PC-3 (cell line): ENCODE measurements at places on chromosomes 13 and 19. TPM values are rescaled to one million over a fixed set of nuclear protein-coding genes. Genes with fewer than 3 reads are reported as not detected.

DNA sequence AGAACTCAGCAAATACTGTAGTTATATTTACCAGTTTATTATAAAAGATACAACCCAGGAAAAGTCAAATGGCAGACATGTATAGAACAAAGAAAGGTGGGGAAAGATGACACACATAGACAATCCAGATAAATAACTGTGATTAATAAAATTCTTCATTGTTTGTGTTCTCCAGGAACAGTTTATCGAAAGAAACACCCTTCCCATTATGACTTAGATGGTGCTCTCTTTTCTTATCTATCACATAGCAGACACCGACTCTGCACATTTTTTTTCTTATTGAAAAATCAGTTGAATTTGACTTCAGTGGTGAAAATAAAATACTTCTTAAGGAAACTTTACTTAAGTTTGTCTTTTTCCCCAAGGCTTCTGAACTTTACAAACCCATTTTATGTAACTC lies 6.2 kb downstream of the ZNF708 start:
- H3K36me3 ChIP-seq, result peaks cover 81% of the 10 kb centered on the region
- H3K27me3 ChIP-seq, result no peaks in the 10 kb centered on the region
- no peaks in the 10 kb centered on the region for H3K4me1 ChIP-seq
- no peak for DNase-seq

- 0 out of 2 replicates have a peak, but pooled peaks cover 6% of the 10 kb centered on the region for H3K27me3 ChIP-seq
- no peak overlapping the region for H3K4me3 ChIP-seq
- H3K4me1 ChIP-seq, result peaks cover 22% of the 10 kb centered on the region
- no peak overlapping the region for H3K27ac ChIP-seq
- no peaks in the 10 kb centered on the region for H3K36me3 ChIP-seq
Observed at GRCh38 chr13:21638319-21639282, 32.3 kb upstream of the FGF9 start.

DNA sequence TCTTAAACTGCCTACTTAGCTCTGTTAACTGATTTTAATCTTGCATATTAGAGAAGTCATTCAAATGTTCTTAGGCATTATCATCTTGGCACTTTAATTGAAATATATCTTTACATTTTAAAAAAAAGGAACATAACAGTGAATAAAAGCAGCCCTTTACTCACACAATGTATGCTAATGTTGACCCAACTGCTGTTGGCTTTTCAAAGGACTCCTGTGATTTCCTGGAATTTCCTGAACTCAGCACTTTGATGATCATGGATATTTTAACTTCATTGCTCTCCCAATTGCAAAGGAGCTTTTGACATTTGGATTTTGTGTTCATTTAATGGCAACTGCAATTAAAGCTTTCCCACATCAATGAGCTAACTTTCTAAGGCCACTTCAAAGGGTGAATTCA lies 1230.3 kb downstream of the DIAPH3 start:
- no peak overlapping the region for H3K4me3 ChIP-seq
- H3K27me3 ChIP-seq, result no peaks in the 10 kb centered on the region
- no peak for DNase-seq
- no peak overlapping the region for H3K27ac ChIP-seq
- H3K4me1 ChIP-seq, result no peaks in the 10 kb centered on the region

DNA sequence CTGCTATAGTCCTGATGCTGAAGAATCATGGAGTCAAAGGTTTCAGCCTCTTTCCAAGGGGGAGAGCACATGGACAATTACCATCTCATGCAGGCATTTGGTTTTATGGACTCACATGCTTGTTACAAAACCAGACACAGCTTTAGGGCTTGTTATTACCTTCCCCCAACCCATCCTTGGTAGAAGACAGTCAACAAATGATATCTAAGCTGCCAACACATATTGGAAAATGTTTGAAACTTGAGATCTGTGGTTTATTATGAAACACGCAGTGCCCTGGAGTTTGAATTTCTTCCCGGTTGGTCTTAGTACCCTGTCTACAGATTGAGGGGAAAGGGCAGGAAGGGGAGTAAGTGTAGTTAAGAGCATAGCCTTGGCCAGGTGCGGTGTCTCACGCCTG lies 12.5 kb upstream of the CYP2A6 start:
- no peaks in the 10 kb centered on the region for H3K27me3 ChIP-seq
- H3K36me3 ChIP-seq, result no peaks in the 10 kb centered on the region
- H3K27ac ChIP-seq, result peak overlapping the region; percentile 56
- H3K4me3 ChIP-seq, result no peak overlapping the region
- DNase-seq, result peak; percentile 82
- H3K4me1 ChIP-seq, result peaks cover 7% of the 10 kb centered on the region

KLK14 gene
- not detected in 2 replicates for total RNA-seq

CEACAM4 gene
- total RNA-seq, result not detected in 2 replicates
